ENCODE measurements at places on chromosomes 3 and 15.
A peak's percentile ranks its signal among the peaks of the same experiment; 100 is the strongest.

DNA sequence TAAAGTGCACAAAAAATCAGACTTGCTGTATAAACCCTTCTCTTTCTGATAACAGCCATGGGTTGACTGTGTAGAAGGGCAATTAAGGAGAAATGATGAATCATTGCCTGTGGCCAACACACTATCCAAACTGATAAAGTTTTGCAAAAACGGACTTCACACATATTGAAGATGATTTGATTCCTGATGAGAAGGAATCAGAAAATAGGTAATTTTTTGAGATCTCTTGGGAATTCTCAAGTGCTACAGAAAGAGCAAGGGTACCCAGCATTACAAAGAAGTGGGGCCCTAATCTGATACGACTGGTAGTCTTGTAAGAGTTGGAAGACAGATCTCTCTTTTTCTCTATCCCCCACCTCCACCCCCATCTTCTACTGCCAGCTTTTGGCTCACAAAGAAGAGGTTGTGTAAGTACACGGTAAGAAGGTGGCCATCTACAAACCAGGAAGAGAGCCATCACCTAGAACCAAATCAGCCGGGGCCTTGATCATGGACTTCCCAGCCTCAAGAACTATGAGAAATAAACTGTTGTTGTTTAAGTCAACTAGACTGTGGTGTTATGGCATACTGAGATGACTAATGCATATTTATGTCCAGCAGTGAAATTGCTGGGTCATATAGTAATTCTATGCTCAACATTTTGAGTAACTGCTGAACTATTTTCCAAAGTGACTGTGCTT is 254.7 kb downstream of the EDEM1 start:
- DNase-seq = no peak

DNA sequence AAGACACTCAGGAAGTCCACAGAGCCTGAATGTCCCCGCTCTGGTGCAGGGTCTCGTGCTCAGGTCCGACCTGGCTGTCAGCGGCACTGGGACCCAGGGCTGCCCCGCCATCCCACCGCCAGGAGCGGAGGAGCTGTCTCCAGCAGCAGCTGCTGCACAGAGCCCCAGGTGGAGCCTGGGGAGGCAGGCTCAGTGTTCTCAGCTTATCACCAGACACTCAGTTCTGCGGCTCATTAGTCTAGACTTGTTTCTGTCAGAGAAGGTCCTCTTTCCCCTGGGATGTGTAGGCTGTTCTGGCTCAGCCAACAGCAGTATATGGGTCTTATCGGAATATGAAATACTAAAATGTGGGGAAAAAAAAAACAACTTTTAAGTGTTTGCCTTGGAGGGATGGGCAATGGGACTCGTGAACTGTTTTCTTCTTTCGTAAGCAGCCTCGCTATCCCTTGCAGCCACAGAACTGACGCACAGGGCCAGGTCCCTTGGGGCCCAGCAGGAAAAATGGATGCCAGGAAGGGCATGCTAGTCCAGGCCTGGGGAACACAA is 75.9 kb downstream of the KLF13 start:
- peak; percentile 77 for DNase-seq

DNA sequence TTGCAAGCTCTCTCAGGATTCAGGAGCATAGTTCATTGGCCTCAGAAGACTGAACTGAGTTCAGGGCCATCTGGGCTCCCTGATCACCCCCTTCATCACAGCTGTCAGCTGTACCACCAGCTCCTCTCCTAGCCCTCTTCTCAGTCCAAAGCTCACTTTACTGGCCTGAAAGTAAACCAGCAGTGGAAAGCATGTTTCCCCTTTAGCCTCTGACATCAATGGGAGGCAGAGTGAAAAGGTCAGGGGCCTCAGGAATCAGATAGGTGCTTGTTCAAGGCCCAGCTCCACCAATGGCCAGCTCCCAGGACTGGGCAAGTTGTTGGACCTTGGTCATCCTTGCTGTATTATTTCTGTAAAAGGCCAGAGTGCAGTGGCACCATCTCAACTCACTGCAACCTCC is 223.4 kb downstream of the TLE3 start:
- DNase-seq = no peak

GRCh38 chr3:109284071-109284470 is 32.2 kb downstream of the DPPA2 start:
- no peak for DNase-seq

DNA sequence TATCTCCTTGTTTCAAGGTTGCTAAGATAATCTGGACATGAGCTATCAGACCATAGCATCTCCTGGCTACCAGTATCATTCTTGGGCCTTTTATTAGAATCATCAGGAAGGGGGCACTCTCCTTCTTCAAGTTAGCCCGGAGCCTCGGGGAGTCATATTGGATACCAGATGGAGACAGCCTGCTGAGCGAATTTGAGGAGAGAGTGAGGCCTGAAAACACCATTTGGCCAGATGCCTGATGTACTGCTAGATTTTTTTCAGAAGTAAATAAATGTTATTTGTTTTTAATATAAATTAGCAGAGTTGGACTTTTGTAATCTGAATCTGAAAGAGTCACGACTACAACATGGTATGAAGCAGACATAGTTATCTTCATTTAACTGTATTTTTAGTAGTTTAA is 848.6 kb downstream of the IGSF11 start:
- no peak for DNase-seq

DNA sequence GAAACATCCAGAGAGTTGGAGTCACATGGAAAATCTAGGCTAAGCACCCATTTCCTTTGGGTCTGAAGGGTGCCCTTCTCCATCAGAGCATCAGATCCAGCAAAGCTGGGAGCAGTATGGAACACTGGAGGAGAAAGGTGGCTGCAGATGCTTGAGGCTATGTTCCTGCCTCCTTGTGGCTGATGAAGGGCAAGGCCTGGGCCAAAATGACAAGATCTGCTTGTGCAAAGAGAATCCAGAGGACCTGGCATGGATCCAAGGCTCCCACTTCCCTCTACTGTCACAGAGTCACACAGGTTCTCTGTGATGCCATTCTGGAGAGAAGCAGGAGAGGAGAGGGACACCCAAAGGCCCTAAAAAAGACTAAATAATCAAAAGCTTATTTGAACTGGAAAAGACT is 9.2 kb upstream of the ATP8B4 start:
- no peak for DNase-seq

DNA sequence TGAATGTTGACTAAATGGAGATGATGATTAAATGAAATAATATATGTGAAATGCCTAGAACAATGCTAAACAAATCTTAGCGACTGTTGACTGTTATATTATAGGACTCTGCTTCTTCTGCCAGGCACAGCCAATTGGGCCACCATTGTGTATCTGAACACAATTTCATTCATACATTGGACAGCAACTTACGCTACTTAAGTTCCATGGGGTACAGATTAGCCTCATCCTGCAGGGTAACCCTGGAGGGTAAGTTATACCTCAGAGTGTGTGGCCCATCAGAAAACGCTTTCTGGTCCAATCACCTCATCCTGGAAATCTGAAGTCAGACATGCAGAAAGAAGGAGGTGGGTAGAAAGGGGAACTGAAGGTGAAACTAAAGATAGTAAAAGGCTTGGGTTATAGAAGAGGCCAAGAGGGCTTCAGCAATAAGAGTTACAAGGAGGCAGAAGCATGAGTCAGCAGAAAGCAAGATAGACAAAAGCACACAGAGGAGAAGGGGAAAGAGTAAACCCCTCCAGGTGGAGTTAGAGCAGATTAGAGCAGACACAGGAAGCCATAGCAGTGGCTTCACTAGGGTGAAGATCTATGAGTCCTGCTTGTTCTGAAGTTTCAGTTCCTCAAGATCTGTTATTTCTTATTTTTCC is 119.3 kb upstream of the SLC24A5 start:
- no peak for DNase-seq

GRCh38 chr3:191963182-191963581 is 502.2 kb downstream of the PYDC2 start:
- no peak for DNase-seq

DNA sequence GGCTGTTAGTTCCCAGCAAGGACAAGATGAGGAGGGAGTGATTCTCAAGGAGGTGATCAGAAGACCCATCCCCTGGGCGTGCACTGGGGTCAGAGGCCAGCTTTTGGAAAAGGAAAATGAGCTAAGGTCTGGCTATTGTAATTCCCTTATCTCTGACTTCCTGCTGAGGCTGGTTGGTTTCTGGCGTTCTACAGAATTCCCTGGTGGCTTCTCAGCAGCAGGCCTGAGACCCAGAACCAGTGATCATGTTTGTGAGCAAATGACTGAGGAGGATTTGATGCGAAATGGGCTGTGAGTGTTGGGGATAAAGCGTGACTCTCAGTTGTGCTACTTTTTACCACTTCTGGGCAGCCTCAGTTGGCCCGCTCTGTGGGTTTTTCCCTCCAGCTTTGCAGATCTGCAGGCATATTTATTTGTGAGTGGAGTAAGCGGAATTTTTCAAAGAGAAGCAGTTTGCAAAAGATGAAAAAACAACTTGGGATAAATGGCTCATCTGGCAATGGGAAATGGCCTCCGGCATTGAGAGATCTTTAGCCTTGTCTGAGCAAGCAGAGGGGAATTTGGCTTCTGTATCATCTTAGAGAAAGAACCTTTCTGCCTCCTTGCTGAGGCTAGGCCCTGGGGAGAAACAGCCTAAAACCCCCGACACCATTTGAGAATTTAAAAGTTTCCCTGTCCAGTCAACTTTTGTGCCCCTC is 102.7 kb downstream of the SLCO3A1 start:
- DNase-seq = peak; percentile 53

GRCh38 chr15:47762621-47763020 is 45.3 kb downstream of the SEMA6D start:
- DNase-seq = no peak

GRCh38 chr3:65742914-65743313 is 295.8 kb downstream of the MAGI1 start:
- no peak for DNase-seq

DNA sequence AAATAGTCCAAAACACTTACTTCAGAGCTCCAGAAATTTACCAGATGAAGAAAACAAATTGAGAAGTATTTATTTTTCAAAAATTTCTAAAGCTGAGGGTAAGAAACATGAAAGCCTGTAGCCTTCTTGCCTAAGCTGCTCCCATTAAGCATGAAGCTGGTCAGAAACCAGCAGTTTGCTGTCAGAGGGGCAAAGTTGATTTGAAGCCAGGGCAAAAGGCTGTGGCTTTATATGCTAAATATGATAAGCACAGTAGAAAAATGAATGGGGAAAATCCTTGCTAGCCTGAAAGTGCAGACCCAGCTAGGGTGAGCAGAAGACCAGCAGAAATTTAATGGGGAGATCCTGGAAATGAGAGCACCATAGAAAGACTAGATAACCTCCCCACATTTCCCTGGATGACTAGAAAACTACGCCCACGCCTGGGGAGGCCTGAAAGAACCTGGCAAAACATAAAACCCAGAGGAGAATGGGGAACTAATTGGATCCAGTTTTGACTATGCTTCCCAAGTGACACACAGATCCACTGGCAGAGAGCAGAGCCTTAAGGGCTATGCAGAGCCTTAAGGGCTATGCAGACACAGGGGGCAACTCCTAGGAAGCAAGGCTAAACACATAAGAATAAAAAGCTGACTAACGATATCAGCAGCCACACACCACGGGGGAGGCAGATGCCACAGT is 43.0 kb upstream of the HEG1 start:
- DNase-seq = peak; percentile 50

DNA sequence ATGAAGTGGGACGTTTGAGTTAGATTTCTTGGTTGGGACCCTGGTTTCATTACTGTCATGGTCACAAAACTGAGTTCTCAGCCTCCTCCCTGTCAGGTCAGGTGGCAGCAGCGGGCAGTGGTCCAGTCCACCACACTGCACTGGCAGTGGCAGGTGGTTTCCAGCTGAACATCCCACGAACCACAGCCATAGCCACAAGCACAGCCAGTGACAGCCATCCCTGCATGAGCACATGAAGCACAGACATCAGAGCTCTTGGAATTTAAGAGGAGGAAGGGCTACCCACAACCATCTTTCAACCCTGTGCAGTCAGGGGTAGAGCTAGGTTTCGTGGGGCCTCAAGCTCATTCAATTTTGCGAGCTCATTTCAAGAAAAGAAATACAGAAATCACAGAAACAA is 1.5 kb downstream of the RETNLB start:
- no peak for DNase-seq

DNA sequence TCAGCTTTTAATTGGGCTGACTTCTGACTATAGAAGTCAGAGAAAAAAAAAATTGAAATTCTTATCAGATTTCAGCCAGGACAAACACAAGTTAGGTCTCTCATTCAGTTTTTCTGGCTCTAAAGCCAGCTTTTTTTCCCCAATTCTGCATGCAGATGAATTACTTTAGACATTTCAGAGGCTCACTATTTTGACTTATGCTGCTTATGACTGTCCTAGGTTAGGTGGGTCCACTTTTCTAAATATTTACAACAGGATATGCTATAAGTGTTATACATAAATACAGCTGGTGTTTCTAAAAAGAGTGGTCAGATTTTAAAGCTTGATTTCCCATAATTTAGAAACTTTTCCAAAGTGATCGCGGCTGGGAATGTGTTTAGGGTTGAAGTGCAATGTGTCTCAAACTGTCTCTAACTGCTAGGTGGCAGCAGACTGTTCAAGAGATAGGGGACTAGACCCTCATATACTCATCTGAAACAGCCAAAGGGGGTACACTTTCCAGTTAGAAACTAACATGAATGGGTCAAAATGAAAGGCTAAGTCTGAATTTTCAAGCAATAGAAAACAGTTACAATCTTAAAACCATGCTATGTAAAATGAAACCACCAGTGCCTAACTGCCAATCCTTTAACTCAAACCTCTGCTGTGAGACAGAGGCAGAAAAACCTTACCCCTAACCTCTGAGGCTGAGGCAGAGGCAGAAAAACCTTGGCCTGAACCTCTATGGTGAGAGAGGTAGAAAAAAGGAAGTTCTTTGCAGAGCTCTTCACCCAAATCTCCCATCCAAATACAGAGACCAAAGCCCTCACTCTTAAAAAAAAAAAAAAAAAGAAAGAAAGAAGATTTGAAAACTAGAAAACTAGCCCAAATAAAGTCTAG is 596.0 kb downstream of the NTRK3 start:
- DNase-seq = no peak

GRCh38 chr15:85350395-85350794 is 30.0 kb upstream of the AKAP13 start:
- DNase-seq = no peak

DNA sequence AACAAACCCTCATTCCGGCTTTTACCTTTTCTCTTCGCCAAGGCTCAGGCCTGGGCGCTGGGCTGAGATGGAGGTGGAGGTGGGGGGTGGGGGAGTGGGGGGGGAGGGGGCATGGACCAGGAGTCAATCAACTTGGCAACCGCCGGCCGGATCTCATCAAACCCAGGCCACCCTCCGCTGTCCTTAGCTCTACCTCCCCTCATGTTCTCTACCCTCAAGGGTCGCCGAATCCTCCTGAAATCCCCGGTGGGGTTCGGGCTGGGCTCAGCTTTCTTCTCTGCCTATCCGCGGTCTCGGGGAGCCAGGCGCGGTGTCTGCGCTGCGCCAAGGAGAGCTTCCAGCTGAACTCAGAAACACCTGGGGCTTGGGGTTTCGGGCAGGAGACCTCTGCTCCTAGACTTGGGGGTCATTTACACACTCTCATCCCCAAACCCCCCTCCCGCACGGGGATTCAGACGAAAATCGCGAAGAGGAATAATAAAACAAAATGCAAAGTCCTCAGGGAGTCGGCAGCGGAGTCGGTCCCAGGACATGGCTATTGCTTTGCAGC is 2.5 kb downstream of the ONECUT1 start:
- no peak for DNase-seq

All from AG10803 (cell line).